Naive B cell (primary cell): ENCODE measurements at places on chromosomes 4 and X. TPM values are rescaled to one million over a fixed set of nuclear protein-coding genes. Genes with fewer than 3 reads are reported as not detected.

DNA sequence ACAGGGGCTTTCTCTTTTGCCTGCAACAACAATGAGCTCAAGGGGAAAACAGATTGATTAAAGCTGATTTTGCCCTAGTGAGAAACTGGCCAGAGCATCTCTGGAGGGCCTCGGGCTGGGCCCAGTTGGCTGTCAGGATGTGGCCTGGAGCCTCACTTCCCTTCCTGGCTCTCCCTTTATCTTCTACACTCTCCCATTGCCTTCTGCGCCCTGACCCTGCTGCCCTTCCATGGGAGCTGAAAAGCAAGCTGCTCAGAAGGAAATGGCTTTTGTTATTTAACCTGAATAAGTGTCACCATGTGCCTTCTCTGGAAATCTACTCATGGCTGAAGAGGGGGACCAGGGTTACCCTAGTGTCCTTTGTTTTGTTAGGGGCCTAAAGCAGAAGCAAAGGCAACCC is 43.8 kb downstream of the NHSL2 start:
- H3K4me1 ChIP-seq: no peaks in the 10 kb centered on the region
- H3K4me3 ChIP-seq: no peak overlapping the region
- peaks cover 27% of the 10 kb centered on the region for H3K27me3 ChIP-seq
- no peak for DNase-seq
- H3K36me3 ChIP-seq: no peaks in the 10 kb centered on the region
- no peak overlapping the region for H3K27ac ChIP-seq

GRCh38 chrX:76155786-76156185 is 17.1 kb upstream of the PBDC1 start:
- peaks cover 7% of the 10 kb centered on the region for H3K27me3 ChIP-seq
- H3K27ac ChIP-seq: no peak overlapping the region
- no peak overlapping the region for H3K4me3 ChIP-seq
- DNase-seq: no peak

- H3K36me3 ChIP-seq: no peaks in the 10 kb centered on the region
- H3K4me3 ChIP-seq: no peak overlapping the region
- no peak for DNase-seq
These were observed 17.5 kb downstream of the PRSS12 start for GRCh38 chr4:118335324-118335723.

GRCh38 chrX:135931644-135932487 is 38.4 kb downstream of the SAGE1 start:
- peak; percentile 23 for DNase-seq
- no peaks in the 10 kb centered on the region for H3K36me3 ChIP-seq
- no peak overlapping the region for H3K4me3 ChIP-seq
- H3K4me1 ChIP-seq: no peaks in the 10 kb centered on the region
- no peak overlapping the region for H3K27ac ChIP-seq

Gene MAGEA6
- polyA plus RNA-seq: not detected

Gene COL25A1
- not detected for polyA plus RNA-seq
